ENCODE measurements at places on chromosomes 3 and 15.

GRCh38 chr3:143668924-143669790, 179.1 kb downstream of the SLC9A9 start:
- DNase-seq: no peak

GRCh38 chr15:84811828-84812227, 5.3 kb upstream of the ALPK3 start:
- no peak for DNase-seq

- no peak for DNase-seq
These were observed 6.3 kb downstream of the BHLHE40 start for GRCh38 chr3:4985330-4986174.

DNA sequence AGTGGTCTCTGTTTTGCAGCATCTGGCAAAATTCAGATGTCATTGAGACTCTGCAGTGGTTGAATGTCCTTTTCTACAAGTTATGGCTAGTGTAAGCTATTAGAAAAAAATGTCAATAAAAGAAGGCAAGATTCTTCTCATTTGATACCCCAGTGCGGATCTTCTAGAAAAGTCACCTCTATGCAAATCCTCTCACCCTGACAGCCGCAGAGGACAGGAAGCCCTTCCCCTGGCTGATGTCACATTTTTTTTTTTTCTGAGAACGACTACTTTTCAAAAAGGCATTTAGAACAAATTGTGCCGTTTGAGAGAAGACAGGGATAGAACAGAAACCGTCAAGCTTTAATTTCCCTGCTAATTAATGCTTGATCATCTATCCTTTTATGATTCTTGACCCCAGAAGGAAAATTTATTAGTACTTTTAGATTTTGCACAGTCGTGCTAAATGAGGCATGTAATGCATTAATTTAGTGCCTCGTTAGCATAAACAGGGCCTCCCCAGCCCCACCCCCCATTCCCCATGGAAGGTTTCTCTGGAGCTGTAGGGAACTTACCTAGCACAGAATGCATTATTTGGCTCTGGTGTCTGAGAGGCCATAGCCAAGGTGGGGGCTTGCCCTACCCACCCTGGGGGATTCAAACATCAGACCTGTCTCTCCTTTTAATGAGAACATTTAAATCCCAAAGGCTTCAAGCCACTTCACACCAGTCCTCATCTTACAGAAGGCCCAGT, 183.8 kb downstream of the OPA1 start:
- no peak for DNase-seq

GRCh38 chr3:12237912-12238650, 50.8 kb upstream of the PPARG start:
- no peak for DNase-seq

- no peak for DNase-seq
These were observed 112.2 kb upstream of the TSPAN3 start for GRCh38 chr15:77183066-77183465.

DNA sequence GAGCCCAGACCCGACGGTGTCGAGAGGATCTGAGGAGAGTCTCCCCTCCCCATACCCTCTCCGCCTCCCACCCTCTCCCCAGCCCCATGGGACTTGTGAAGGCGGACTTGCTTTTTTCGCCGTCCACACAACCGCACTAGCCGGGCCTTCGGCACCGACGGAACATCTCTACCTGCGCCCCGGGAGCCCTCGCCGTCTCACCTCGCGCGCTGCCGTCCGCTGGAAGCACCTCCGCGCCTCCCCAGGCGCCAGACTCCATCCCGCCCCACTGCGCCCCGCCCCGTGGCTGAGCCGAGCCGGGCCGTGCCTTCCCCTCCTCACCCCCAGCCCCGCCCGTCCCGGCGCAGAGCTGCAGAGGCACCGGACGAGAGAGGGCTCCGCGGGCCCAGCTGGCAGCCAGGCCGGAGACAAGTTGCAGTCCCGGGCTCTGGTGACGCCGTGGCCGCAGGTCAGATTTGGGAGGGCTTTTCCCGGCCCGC, at the start of the genes DUOX1 and DUOXA1:
TSS of gene DUOX1 (plus strand) at position 344 of the 479 bp plus-strand sequence. CDS start 1,973 bp downstream, outside the sequence.
TSS of gene DUOXA1 (minus strand) at position 229 of the 479 bp plus-strand sequence. CDS start 6,865 bp downstream, outside the sequence.
- DNase-seq: no peak

DNA sequence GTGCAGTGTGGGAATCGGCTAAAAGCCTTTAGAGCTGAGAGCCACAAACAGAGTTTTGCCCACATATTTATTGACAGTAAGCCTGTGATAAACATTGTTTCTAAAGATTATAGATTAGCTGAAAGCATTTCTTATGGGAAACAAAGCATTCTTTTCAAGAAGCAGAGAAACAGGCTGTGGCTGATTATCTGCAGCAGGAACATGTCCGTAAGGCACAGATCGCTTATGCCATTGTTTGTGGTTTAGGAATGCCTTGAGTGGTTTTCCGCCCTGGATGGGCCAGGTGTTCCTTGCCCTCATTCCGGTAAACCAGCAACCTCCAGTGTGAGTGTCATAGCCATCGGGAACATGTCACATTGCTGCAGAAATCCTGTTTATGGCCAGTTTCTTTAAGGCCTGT, 12.5 kb downstream of the XYLB start:
- no peak for DNase-seq

DNA sequence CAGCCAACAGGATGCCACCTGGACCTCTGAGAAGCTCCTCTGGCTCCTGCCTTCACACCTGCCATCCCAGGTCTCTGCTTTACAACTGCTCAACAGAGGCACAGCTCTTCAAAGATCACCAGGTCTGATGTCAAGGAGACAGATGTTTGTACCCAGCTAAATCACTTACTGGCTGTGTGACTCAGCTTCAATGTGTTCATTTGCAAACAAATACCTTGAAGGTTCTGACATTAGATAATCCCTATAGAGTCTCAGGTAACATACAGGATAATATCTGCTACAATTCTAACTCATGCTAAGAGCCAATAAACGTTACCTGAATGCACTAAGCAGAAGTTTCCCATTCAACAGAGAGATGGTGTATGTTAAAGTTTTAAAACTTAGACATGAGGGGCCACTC, 163.4 kb upstream of the IGF1R start:
- DNase-seq: no peak

- DNase-seq: no peak
These were observed 459.2 kb upstream of the ARRDC4 start for GRCh38 chr15:97501291-97501690.

DNA sequence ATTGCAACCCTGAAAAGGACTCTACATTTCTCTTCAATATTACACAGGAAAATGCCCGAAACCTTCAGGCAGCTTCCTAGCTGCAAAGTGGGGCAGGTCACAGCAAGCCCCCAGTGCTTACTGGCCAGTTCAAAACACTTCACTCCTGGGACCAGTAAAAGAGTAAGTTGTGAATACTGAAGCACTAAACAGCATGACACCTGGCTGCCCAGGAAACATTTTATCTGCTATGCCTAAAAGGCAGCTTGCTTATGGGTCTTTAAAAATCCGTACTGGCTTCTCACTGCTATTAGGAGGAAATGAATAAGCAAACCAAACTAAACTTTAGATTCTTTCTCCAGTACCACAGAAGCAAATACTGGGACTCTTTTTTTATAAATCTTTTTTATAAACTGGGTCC, 457.9 kb upstream of the ALCAM start:
- no peak for DNase-seq

DNA sequence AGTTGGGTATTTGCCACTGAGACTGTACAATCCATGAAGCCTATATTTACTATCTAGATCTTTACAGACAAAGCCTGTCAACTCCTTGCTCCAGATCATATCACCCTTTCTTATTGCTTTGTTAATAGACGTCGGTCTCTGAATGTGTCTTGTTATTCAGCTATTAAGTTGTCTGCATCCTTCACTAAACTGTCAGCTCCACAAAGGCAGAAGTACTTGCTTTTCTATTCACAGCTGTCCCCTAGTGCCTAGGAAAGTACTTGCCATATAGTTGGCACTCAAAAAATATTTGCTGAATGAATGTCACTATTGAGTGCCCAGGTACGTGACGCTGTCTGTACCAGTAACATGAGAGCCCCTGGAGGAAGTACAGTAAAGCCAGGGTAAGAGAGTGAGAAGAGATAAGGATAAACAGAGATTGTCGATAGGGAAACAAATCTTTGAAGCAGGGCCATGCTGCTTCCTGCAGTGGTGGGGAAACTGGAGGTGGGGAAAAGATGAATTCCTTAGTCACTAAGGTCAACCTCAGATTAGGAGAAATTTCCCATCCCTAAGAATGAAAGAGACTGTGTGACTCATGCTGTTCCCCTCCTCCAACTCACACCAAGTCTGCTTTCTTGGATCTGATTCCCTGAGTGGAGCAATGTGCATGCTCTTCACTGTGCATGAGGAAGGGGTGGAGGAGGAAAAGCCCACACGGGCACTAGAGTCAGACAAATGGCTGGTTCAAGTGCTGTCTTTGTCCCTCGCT, 36.3 kb downstream of the PRICKLE2 start:
- DNase-seq: no peak

DNA sequence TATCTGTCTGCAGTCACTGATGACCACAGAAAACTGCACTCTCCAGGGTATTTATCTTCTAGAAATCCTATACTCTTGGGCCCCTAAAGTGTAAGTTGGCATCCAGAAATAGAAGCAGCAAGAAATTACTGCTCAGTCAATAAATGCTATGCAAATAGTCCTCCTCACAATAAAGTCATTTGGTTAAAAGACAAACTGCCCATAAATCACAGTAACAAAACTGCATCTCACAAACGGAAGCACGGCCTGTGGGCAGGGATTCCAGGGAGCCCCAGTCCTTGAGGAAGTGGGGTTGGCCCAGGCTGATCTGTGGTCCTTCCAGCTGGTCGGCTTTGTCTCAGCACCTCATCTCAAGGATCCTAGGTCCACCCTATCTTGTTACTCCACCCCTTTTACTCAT, 29.7 kb upstream of the SPATA12 start:
- no peak for DNase-seq

DNA sequence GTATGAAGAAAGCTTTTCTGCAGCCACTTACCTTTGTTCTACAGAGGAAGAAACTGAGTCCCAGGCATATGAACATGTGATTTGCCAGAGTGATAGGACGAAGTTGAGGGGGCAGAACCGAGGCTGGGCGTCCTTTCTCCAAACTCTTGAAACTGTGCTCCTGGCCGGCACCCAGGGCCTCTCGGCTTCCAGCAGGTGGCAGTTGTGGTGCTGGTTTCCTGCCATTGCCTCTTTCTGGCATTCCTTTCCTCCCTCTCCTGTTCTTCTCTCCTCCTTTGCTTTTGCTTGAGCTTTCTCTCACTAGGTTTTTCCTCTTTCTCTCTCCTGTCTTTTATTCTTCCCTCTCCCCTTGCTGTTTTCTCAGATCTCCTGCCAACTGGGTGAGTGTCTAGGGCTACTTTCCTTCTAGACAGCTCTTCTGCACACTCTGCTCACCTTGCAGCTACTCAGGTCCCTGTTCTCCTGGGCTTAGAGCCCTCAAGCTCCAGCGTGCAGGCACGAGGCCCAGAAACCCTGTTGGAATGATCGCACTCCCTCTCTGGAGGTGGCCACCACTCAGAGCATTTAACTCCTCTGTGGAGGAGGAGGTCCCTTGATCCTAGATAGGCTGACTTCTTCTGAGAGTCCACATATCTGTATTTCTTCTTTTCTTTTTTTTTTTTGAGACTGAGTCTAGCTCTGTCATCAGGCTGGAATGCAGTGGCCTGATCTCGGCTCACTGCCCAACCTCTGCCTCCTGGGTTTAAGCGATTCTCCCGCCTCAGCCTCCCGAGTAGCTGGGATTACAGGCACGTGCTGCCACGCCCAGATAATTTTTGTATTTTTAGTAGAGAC, 26.2 kb downstream of the TRAK1 start:
- DNase-seq: no peak

GRCh38 chr3:101842245-101842934, 6.9 kb upstream of the NFKBIZ start:
- DNase-seq: no peak

DNA sequence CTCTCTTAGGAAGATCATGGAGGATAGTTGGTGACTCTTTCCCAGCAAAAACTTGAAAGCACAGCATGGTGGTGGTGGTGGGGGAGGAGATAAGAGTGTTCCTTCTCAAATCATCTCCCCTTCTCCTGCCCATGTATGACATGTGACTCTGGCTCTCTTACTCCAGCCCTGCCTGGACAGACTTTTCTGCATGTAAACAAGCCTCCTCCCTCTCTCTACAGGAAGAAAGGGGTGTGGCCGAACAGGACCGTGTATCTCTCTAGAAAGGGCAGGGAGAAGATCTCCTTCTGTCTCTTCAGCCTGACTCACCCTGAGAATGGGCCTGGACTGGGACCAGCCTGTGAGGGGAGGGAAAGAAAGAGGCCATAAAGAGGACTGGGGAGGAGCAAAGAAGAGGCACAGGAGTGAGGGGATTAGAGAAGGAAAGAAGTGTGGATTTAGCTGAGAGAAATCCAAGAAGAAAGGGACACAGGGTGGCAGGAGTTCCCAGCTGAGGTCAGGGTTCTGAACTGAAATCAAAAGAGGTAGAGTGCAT, 1.5 kb downstream of the CELF6 start:
- DNase-seq: no peak

DNA sequence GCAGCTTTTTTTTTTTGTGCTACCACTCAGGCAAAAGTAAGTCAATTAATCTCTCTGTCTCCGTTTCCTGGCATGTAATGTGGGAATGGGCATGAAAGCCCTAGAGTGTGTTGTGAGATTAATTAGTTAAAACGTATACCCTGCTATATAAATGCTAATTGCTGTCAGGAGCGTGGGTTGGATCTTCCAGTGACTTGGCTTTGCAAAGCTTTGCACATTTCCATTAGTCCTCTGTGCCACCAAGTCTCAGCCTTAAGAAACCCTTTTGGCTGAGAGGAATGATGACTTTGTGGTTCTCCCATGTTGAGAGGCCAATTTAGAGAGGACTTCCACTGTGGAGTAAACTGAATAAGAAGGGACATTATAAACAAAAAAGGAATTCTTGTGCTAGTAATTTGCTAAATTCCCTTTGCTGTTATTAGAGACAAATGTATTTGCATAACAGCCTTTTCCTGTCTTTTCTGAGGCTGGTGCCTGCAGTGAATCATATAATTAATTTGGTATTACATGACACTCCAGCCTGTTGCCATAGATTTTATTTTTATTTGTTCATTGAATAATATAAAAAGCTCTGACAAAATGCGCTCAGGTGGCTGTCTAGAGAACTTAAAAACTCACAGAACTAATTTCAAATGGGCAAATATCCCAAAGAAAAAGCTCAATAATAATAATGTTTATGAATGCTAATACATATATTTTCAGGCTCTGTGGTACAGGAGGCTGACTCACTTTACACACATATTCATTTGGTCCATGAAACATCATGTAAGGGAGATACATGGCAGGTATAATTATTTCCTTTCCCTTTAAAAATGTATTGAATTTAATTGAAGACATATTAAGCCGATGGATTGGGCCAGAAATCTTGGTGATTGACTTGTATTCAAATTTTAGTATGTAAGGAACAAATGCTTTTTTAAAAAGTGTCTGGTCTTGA, 82.7 kb downstream of the IL1RAP start:
- DNase-seq: no peak

- DNase-seq: no peak
These were observed 643.4 kb upstream of the ARPP21 start for GRCh38 chr3:34995796-34996430.

- DNase-seq: no peak
These were observed 259.3 kb downstream of the NAALADL2 start for GRCh38 chr3:175118382-175118941.

DNA sequence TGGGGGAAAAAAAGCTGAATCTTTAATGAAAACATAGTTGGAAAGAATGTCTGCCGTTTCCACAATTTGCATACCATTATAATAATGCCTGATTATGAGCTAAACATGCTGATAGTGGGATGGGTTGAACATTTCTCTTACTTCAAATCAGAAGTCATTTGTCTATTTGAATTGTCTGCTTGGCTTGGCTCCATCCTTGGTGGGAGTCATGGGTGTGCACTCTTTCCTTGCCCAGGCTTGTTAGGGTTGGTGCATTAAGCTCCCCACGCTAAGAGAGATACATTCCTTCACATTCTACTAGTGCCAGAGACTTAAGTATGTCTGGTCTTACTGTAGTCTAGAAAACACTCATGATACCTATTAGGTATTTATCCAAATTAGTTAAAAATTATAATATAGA, 121.4 kb upstream of the RARB start:
- DNase-seq: no peak

GRCh38 chr15:68469162-68470048, 37.4 kb upstream of the ITGA11 start:
- DNase-seq: no peak

All from activated T-helper 1 cell treated with anti-CD3 and anti-CD28 coated beads, Interleukin-2, amount 50 U/mL, for 16 hours (primary cell).